ENCODE measurements at places on chromosomes 2 and 18.

GRCh38 chr2:114170070-114170469 is 272.4 kb upstream of the DPP10 start:
- DNase-seq, result no peak

DNA sequence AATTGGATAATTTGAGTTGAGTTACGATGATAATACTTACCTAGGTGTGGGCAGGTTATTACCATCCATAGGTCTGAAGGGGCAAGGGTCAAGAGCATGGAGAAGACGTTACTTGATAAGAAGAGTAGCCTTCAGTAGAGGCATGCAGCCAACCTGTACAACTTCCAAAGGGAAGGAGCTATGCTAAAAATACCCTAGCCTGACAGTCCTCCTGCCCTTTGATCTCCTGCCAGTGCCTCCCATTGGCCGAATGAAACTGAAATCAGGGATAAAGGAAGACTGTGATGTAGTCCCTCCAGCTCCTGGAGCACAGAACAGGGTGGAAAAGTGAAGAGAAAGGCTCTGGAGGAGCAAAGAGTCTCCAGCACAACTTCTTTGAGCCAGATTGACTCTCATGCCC is 487.4 kb downstream of the ADCYAP1 start:
- DNase-seq, result no peak

- no peak for DNase-seq
Measured at GRCh38 chr18:48569915-48570264, 31.1 kb downstream of the CTIF start.

DNA sequence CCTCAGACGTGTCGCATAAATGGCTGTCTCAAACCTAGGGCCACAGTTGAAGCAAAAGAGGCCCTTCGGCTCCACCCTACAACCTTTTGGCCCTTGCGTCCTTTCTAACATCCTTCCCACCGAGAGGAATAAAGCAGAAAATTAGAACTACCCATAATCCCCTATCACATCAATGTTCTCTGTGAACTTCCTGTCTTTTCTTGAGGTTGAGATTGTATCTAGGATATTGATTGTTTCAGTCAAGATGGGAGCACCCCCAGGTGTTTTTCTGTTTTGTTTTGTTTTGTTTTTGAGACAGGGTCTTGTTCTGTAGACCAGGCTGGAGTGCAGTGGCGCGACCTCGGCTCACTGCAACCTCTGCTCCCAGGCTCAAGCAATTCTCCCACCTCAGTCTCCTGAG is 23.6 kb downstream of the INPP5D start:
- DNase-seq, result no peak

- no peak for DNase-seq
Measured at GRCh38 chr2:186485576-186485870, 537 bp upstream of the ZC3H15 start.

- no peak for DNase-seq
Measured at GRCh38 chr2:98476192-98476868, 31.7 kb downstream of the INPP4A start.

DNA sequence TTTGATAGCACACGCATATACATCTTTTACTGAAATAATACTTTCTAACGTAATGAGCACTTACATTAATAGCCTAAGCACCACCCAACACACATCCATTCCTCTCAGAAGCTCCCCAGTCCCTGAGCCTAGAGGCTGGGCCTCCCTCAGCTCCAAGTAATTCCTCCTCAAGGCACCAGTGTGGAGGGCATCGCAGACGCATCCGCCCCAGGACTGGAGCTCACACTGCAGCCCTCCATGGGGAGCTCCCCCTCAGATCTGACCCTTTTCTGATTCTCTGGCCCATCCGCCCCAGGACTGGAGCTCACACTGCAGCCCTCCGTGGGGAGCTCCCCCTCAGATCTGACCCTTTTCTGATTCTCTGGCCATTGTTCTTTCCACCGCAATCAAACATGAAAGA is 60.4 kb upstream of the SNTG2 start:
- no peak for DNase-seq

- no peak for DNase-seq
Measured at GRCh38 chr2:165697748-165698443, 96.2 kb downstream of the GALNT3 start.

DNA sequence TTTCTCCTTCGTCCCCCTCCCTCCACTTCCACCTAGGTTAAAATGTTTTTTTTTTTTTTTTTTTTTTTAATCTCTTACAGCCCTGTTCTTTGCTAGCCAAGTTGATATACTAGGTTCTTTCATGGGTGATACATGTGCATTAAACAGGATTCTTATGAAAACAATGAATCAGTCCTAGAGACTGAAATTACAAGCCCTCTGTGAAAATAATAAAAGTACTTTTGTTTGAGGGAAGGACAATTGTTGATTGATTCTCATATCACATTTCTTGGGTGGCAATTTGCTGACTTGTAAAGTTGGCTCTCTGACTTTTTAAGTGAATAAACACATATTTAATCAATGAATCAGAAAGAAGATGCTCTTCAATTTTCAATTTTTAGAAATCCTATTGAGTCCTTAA is 639.9 kb downstream of the LRP1B start:
- no peak for DNase-seq

GRCh38 chr2:29479401-29479800 is 364.2 kb downstream of the CLIP4 start:
- no peak for DNase-seq

- DNase-seq, result no peak
Measured at GRCh38 chr2:178197791-178198190, 3.5 kb downstream of the OSBPL6 start.

DNA sequence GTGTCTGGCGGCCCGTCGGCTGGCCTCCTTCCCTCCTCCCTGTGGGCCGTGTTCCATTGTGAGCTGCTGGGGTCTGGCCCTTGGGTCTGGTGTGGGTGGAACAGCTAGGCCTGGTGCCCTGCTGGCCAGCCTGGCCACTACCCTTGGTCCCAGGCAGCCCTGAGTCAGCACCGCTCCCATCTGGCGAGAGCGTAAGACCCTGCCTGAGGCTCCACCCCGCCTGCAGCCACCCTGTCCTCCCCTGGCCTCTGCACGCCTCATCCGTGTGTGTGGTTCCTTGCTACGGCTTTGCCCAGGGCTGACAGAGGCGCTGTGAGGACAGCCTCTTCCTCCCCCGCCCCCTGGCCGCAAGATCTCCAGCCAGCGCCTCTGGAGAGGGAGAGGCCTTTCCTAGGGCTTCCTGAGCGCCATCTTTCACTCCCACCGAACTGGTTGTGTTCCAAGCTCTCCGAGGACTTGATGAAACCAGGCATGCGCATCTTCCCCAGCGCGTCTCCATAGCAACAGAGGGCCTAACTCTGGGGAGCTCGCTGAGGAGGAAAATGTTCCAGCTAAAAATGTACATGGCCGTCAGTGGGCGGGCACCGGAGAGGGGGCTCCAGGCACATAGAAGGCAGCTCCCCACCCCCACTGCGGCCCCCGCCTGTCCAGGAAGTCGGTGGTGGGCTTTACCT is 83.0 kb downstream of the STPG4 start:
- DNase-seq, result no peak

DNA sequence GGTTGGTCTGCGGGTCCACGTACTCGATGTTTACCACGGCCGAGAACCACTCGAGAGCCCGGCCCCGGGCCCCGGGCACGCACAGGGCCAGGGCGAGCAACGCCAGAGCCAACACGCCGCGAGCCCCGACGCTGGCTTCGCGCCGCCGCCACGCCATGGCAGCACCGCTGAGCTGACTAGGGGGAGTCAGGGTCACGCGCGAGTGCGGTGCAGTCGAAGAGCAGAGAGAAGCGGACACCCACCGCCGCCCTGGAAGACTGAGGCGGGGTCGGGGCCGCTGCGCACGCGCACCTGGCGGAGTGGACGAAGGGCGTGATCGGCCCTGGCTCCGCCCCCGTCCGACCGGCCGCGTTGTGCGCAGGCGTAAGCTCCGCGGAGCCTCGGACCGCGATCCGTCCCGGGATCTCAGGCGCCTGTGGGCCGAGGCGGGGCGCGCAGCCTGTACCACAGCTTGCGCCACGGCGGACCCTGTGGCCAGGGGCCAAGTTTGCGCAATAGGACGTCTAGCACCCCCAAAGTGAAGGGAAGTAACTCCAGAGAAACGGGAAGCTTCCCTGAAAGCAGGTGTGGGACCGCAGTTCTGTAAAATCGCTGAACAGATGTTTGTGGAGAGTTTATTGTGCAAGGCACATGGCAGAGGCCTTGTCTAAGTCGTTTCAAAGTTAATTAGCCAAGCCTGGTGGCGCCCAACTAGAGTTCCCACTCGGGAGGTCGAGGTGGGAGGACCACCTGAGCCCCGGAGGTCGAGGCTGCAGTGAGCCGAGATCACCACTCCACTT is at the start of gene RNF149:
RNF149 (minus strand) TSS at position 270 of the 779 bp plus-strand sequence; CDS start at position 157, 113 bp downstream.
- DNase-seq, result peak; percentile 94
